GM12891 (cell line): ENCODE measurements at places on chromosomes 7 and 10.

DNA sequence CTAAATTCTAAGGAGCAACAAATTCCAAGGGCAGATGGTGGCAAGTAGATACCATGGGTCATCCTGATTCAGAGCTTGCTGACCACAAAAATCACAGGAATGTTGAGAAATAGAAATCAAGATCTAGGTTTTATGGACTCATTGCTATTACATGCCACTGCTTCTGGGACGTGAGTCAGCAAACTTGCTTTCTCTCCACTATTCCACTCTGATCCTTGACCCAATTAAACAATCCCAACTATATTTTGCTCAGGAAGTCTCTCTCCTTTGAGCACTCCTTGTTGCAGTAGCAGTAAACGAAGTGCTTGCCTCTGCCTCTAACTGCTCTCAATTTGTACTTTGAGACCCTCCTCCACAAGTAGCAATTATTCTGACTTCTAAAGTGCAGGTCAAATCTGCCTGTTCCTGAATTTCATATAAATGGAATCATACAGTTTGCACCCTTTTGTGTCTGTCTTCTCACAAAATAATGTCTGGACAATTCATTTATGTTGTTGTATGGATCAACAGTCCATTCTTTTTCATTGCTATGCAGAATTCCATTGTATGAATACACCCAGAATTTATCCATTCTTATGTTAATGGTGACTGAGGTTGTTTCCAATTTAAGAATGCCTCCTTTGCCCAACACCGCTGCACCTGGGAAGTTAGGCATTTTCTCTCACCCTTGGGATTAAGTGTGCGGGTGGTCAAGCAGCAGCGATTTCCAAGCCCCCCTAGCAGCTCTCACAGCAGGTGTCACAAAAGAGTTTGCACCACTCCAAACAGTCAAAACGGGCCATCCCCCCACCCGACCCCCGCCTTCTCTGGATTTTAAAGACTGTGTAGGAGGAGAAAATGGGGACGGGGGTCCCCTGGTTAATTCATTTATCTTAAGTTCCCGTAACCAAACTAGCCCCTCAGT is 35.9 kb downstream of the ACSM6 start:
- no peak for DNase-seq

DNA sequence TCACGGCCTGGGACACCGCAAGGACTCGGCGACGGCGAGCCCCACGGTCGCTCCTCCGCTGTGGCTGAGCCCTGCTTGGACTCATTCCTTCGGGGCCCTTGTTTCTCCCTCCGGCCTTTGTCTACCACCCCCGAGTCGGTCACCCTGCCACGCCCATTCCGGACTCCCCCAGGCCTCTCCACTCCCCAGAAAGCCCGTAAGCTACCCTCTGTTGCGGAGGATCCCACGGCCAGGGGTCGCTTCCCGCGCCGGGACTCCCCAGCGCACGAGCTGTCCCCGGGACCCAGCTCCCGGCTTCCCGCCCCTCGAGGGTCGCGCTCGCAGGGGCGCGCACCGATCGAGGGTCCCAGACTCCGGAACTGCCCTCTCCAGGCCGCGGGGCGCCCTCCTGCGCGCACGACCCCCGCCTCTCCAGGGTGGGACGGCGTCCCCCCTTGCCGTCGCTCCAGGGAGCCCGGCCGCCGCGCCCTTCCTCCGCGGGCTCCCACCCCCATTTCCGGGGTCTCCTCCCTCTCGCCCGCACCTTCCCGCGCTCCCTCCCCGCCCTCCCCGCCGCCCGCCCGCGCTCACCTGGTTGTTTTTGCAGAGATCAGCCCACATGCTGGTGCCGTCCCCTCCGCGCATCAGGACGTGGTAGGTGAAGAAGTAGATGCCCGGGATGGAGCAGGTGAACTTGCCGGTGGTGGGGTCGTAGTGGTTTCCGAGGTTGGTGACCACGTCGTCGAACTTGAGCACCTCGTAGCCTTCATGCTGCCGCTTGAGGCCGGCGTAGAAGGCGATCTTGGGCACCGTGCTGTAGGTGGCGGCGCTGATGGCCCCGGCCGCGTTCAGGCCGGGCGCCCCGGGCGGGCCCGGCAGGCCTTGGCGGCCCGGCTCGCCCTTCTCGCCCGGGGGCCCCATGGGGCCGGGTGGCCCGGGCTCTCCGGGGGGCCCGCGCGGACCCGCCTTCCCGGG is 1.5 kb downstream of the C1QL3 start:
- DNase-seq: no peak

DNA sequence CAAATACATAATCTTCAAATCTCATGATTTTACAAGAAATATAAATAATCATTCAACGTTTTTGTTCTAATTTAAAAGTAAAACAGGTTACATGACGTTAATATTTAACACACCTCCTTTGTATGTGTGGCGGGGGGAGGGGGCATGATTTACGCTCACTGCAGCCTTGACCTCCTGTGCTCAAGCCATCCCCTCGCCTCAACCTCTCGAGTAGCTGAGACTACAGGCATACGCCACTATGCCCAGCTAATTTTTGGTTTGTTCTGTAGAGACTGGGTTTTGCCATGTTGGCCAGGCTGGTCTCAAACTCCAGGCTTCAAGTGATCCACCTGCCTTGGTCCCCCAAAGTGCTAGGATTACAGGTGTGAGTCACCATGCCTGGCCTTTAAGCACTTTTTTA is 7.2 kb upstream of the CACNA2D1 start:
- no peak for DNase-seq

GRCh38 chr7:153808117-153808516 is 244.1 kb upstream of the DPP6 start:
- DNase-seq: no peak

DNA sequence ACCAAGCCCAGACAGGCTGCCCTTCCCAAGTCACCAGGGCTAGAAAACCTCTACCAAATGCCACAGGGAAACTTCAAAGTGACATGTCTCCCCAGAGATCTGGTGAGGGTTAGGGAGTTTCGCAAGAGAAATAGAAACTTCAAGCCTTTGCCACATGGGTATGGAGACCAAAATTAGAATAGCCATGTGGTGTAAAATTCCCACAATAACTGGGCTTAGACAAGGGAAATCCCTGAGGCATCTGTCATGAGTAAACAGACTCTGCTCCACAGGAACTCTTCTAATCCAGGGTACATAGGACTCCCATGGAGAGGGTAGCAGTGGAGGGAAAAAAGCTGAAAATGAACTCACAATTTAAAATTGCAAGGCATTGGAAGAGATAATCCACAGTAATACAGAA is 14.3 kb downstream of the ADAM12 start:
- DNase-seq: no peak
